ENCODE measurements at places on chromosomes 4 and X.

DNA sequence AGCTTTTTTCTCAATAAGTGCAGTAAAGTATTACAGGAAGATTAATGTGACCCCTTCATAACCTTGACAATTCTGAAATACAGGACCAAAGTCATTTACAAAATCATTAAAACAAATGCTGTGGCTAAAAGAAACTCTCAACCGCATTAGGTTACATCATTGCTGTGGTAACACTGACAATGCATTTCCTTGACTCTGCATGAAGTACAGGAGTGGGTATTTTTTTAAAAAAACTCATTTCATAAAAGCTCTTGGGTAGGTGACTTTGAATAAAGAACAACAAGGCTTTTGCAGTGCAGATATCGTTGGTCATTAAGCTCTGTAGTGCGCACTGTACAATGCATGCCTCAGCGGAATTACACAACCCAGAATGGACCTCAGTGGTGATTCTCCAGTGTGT is 23.4 kb upstream of the XK start:
- no peak for DNase-seq

DNA sequence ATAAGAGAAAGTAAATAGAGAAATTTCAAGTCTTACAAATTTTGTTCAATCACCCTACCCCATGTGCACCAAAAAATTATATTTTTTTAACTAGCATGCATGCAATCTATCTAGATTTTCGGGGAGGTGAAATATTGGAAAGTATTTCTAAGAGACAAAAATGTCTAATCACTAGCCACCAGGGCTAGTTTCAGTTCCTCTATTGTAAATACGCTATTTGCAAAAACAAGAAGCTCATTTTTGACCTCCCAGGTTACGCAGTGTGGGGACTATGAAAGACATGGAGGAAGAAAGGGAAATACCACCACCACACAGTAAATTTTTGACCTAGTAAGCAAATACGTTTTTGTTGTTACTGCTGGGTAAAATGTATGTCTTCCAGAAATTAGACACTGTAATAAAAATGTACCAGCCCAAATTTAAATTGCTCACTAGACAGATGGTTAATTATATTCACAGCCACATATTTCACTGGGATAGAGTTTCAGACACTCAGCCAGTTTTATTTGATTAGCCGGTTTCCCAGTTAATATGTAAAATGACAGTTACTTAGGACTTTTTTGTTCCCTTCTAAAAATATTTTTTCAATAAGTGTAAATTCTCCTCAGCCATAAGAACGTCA is 2.2 kb downstream of the NEXMIF start:
- DNase-seq: no peak

DNA sequence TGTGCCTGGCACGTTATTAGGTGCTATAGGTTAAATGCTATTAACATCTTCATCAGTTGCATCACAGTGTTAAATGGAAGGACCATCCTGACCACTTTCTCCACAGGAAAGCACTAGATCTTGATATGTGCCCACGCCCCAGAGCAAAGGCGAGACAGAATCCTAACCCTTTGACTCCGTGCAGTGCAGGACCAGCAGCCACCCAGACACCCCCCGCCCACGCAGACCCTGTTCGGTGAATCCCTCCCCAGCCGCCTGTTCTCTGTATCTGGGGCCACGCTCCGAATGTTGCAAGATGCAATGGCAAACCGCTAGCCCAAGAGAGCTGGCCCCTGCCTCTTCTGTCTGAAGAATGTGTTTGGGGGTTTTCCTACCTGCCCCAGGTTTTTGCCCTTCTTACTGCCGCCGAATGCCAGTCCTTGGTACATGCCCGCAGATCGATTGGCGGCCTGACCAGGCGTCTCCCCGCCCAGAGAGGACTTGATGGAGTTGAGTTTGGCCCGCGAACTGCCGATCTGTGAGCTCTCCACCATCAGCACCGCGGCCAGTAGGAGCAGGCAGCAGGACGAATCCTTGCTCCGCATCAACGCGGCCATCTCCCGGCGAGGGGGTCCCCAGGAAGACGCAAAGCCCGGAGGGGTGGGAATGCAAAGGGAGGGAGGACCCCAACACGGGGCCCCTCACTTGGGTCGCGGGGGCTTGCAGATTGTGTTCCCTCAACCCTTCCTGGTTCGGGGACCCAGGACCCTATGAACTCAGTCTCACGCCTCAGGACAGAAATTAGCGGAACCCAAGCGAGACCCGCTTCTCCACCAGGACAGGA is 906 bp downstream of the DKK2 start:
- DNase-seq: peak; percentile 18

DNA sequence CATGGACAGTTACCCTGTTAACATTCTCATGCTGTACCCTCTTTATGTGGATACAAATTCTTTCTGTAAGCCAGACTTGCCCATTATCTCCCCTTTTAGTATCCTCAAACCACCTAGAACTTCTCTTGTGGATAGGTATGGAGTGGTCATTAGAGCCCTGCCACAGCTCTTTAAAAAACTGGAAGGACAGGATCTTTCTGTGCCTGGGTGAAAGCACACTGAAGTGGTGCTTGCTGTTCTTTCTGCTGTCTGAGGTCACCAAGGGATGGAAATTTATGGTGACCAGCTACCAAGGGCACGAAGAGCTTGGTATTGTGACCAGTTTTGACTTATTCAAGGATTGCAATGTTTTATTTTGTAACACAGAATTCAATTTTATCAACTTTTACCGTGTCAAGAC is 344.2 kb downstream of the CBLL2 start:
- no peak for DNase-seq

GRCh38 chrX:38151441-38151840 is 69.2 kb downstream of the SRPX start:
- peak; percentile 54 for DNase-seq

DNA sequence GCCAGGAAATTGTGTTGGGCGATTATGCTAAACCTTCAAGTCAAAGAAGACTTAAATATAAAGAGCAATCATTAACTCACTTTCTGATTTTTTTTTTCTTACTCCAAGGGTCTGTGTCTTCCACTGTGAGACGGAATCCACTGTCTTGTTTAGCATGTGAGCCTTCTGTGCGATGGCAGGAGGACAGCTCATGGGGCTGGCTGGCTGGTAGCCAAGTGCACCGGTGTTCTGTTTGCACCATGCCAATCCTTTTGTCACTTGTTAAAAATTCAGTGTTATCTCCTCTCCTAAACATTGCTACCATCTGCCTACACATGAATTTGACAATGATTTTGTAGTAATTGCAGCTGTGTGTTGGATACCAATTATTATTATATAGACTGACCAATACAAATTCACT is 1056.3 kb upstream of the IGFBP7 start:
- no peak for DNase-seq

GRCh38 chrX:74492720-74493201 is 71.5 kb downstream of the SLC16A2 start:
- DNase-seq: no peak

GRCh38 chrX:46589977-46590723 is 16.6 kb downstream of the CHST7 start:
- DNase-seq: peak; percentile 87

- no peak for DNase-seq
Measured at GRCh38 chr4:32191961-32192360, 1471.8 kb downstream of the PCDH7 start.

GRCh38 chrX:16986169-16986568 is 39.7 kb downstream of the REPS2 start:
- DNase-seq: no peak

GRCh38 chrX:136258951-136259350 is 7.8 kb upstream of the MAP7D3 start:
- DNase-seq: no peak

DNA sequence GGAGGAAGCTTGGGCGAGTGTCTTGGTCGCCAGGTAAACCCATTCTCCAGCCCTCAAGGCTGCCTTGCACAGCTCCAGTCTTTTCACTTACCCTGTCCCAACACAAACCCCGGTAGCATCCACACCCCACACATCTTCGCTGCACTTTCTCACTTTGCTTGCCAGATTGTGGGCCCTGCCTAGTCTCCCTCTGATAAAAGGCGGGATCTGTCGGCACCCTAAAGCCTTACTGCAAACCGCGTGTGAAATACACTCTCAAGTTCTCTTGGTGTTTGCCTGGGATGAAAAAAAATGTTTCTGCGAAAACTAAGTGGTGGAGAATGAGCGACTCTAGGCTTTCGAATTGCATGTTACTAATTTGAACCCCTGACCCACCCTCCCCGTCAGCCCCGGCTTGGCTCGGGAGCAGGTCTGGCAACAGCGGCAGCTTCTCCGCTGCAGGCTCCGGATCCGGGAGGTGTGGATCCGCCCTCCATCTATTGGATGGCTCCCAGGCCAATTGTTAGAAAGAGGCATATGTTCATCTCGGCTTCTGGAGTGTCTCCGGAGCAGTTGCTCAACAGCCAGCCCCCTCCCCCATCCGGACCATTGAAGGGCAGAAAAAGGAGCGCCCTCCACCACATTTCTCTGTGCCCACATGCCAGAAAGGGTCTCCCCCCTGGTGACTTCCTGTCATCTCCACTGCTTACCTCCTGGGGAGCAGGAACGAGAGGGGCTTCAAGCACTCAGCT is 3.0 kb upstream of the CITED1 start:
- DNase-seq: peak; percentile 71

GRCh38 chr4:44927399-44928380 is 201.3 kb upstream of the GNPDA2 start:
- DNase-seq: peak; percentile 14

GRCh38 chr4:183390374-183390773 is 54.1 kb upstream of the CDKN2AIP start:
- peak; percentile 30 for DNase-seq

- DNase-seq: peak; percentile 75
Measured at GRCh38 chr4:141899541-141899940, 263.2 kb downstream of the IL15 start.

- DNase-seq: no peak
Measured at GRCh38 chr4:3415471-3416141, 26.2 kb upstream of the HGFAC start.

- DNase-seq: no peak
Measured at GRCh38 chr4:168725930-168726329, 229.1 kb downstream of the PALLD start.

DNA sequence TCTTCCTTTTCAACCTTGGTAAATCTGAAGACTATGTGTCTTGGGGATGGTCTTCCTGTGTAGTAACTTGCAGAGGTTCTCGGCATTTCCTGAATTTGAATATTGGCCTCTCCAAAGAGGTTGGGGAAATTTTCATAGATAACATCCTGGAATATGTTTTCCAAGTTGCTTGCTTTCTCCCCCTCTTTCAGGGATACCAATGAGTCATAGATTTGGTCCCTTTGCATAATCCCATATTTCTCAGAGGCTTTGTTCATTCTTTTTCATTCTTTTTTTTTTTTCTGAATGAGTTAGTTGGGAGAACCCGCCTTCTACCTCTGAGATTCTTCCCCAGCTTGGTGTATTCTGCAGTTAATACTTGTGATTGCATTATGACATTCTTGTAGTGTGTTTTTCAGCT is 549.2 kb upstream of the AMOT start:
- DNase-seq: no peak

DNA sequence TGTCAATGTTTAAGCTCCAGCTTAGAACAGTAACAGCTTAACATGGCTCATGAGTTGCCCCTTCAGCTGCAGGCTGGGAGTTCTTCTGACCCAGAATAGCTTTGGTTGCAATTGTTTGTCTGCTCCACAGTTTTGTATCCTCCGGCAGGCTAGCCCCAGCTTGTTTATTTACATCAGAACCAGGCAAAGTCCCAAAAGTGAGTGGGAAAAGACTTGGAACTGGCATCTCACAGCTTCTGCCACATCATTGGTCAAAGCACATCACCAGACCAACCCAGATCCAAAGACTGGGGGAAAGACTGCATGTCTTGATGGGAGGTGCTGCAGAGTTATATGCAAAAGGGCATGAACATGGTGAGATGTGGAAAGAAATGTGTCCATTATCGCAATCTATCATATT is 231.2 kb upstream of the CPEB2 start:
- DNase-seq: peak; percentile 47

DNA sequence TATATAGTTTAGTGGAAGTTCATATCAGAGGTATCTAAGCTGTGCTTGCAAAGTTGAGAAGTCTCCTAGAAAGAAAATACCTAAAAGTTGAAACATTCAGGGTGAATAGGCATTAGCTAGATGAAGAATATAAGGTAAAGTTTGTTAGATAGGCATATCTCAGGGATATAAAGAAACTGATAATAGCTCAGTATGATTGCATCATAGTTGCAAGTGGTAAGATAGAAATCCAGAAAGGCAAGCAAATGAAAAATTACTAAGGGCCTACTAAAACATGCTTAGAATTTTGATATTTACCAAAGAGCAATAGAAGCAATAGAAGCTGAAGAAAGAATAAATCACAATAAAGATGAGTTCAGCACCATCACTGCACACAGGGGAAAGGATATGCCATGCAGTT is 610.0 kb upstream of the ADGRL3 start:
- DNase-seq: no peak

- no peak for DNase-seq
Measured at GRCh38 chrX:13093529-13094140, 49.2 kb upstream of the FAM9C start.

GRCh38 chr4:20462426-20463175 is 210.9 kb downstream of the SLIT2 start:
- DNase-seq: peak; percentile 61

DNA sequence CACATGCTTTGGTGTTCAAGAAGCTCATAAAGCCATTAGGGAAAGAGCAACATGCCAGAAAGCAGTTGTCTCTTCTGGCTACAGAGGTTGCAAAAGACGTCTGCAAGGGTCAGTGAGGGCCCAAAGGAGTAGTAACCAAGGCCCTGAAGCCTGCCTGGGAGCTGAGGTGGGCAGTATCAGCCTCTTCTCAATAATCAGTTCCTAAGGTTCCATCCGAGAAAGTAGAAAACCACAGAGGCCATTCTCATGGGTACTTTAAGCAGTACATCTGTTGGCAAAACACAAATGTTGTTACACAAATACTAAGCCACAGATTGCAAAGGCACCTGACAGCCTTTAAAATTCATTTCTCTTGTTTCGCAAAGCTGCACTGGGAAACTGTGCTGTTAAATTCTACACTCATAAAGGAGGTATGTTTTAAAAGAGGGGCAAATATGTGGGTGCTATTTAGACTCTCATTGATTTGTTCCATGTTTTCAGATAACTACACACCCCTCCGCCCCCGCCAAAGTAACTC is 37.7 kb downstream of the MECP2 start:
- DNase-seq: no peak

- DNase-seq: no peak
Measured at GRCh38 chr4:159284733-159285132, 181.9 kb downstream of the RAPGEF2 start.

GRCh38 chrX:147741776-147742175 is 169.9 kb upstream of the FMR1 start:
- DNase-seq: no peak

GRCh38 chr4:4284827-4285618 is 4.9 kb downstream of the LYAR start:
- DNase-seq: peak; percentile 20

GRCh38 chrX:104618106-104618895 is 52.3 kb downstream of the IL1RAPL2 start:
- DNase-seq: peak; percentile 1

GRCh38 chrX:130055103-130055502 is 55.2 kb downstream of the ELF4 start:
- no peak for DNase-seq

DNA sequence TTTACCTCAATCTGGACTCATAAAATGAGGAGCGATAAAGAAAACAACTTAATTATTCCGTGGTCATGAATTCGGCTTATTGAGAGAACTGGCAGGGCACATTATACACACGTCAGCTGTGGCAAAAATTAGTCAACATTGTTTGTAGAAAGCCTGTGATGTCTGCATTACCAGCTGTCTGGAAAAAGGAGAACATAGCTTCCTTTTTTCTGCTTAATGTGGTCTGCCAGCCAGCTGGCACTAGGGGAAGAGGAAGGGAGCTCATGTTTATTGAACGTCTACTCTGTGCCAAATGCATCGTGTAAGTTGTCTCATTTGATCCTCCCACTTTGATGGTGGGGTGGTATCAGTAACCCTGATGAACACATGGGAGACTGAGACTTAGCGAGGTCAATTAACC is 367.6 kb downstream of the ARHGAP24 start:
- peak; percentile 85 for DNase-seq

Measured in M059J (cell line).